ENCODE measurements at places on chromosomes 7 and 10.

DNA sequence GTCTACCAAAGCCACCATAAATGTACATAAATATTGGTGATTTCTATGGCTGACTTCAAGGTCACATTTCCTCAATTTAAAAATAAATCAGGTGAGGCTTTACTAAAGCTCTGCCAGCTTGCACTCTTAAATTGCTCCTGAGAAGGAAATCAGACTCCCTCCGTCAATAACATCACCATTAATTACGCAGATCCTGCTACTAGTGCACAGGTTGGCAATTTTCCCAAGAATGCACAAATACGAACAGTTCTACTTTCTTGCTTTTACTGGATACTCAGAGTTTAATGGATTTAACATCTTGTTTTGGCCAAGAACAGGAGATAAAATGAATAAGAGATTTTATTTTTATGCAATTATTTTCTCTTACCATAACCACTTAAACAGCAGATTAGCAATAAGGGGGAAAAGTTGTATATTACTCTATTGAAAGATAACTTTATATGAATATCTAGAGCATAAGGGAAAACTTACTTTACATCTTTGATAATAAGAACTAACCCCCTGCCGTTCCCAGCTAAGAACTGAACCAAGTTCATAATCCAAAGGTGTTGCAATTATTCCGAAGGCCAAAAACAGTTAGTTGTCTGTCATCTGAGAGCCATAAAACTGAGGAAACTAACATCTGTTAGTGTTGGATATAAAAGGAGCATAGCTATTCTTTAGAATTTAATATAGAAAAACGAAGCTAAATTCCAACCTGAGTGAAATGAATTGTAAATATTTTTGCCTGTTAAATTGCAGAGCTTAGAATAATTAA, 140.5 kb downstream of the TWIST1 start:
- peak; percentile 35 for DNase-seq

DNA sequence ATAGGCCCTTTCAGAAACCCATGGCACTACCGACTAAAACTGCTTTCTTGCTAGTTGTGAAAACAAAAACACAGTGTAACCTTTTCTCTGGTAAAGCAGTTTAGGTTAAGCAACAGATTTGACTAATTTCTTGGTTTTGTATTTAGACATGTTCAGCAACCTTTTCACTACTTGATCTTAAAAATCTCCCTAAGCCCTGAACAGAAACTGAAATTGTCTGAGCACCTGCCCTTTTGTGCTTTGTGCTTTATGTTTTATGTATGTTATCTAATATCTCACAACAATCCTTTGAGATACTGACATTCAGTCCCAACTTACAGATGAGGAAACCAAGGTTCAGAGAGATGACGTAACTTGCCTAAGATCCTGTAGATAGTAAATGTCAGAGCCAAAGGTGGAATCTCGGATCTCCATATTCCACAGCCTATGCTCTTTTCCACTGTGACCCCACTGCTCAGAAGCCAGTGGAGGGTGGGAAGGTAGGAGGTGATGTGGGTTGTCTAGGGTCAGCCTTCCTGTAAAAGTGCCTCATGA, 146.6 kb downstream of the LCOR start:
- no peak for DNase-seq

DNA sequence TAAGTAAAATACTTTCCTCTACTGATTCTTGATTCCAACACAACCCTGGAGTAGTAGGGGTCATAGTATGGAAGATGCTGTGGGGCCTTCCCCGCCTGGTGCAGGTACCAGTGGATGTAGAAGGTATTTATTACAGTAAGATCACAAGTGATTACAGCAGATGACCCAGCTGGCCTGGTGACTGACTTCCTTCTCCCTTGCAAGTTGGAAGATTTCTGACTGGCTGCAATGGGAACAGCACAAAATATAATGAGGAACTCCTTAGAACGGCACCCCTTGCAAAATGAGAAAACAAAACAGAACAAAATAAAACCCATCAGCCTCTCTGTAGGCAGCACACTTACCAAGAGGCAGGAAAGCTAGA, 61.7 kb upstream of the TARP start:
- DNase-seq, result no peak

DNA sequence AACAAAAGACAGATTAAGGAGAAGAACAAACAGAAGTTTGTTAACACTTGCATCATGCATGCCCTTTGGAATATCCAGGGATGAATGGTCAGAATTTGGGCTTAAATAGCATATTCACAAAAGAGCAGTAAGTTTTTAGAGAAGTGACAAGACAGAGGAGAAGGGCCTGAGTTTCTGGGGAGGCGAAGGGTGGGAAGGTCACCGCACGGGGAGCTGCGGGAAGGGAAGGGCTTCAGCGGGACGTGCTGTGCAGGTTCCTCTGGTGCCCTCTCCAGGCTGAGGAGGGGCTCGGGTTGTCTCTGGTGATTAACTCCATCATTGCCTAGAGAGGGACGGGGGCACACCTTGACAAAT, 10.4 kb upstream of the ZNF22 start:
- no peak for DNase-seq
